ENCODE measurements at places on chromosomes 3 and 15.

GRCh38 chr3:73210759-73211158 lies 149.3 kb downstream of the EBLN2 start:
- DNase-seq, result no peak

DNA sequence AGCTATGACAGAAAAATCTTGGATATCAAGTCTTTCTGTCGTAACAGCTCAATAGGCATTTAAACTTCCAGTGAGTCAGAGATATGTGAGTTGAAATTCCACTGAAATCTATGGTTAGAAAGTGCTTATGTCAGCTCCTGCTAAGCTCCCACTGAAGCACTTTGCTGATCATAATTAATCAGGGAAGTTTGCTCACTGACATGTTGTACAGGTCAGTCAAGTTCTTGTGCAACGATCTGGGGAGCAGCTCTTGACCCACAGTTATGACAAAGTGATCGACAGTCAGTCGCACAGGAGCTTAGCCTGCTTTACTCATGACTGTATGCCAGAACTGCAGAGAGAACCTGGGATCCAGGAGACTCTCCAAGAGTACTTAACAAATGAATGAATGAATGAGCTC lies 453.5 kb downstream of the SOX2 start:
- no peak for DNase-seq

DNA sequence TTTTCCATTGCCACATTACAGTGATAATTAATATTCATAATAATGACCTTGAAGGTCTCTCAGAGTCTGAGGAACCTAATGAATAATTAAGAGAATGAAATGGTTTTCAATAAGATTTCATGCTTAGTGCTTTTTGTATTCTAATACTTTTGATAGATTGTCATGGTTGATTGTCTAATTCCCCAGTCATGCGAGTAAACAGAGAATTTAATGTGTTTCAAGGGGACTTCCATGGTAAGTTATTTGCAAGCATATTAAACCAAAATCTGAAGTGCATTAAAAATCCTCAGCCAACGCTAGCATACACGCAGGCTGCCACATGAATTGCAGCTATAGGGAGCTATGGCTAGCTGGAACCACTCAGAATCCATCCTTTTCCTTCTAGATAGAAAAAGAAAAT lies 18.9 kb upstream of the ANO10 start:
- DNase-seq, result no peak

DNA sequence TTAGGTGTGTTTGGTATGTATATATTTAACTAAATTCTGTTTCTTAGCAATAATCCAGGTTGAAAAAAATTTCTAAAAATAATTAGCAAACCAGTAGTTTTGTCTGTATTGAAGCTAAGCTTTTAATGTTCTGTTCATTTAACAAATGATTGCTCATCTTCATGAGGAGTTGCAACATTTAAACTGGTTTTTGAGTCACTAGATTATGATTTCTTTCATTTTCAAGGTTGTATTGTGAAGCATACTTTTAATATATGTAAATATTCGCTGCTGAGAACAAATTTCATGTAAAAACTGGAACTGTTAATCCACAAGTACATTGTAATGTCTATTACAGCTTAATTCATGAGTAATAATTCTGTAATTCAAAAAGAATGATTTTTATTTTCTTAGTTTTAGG lies 192.7 kb downstream of the MBNL1 start:
- DNase-seq, result no peak
